Endothelial cell of umbilical vein (primary cell): ENCODE measurements at places on chromosomes 16 and 17. TPM values are rescaled to one million over a fixed set of nuclear protein-coding genes. Genes with fewer than 3 reads are reported as not detected.

- peak; percentile 98 for DNase-seq
Observed at GRCh38 chr16:68332411-68333121, 21.7 kb downstream of the PRMT7 start.

DNA sequence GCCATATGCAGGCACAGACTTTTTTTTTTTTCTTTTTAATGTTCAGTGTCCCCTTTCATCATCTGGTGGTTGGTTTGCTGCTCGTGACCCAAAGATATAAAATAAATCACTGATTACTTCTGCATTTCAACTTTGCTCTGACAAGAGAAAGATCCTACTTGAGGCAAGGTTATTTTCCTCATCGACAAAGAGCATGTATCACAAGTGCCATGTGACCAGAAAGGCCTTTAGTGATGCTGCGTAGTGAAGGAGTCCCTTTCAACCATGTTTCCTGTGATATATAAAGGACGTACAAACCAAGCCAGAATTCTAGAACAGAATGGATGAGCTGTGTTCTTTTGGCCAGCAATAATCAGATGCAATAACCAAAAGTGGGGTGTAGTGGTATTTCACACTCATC is 323.4 kb upstream of the PSMD7 start:
- DNase-seq: no peak

- DNase-seq: no peak
Observed at GRCh38 chr16:49441366-49441780, 67.8 kb downstream of the C16orf78 start.

DNA sequence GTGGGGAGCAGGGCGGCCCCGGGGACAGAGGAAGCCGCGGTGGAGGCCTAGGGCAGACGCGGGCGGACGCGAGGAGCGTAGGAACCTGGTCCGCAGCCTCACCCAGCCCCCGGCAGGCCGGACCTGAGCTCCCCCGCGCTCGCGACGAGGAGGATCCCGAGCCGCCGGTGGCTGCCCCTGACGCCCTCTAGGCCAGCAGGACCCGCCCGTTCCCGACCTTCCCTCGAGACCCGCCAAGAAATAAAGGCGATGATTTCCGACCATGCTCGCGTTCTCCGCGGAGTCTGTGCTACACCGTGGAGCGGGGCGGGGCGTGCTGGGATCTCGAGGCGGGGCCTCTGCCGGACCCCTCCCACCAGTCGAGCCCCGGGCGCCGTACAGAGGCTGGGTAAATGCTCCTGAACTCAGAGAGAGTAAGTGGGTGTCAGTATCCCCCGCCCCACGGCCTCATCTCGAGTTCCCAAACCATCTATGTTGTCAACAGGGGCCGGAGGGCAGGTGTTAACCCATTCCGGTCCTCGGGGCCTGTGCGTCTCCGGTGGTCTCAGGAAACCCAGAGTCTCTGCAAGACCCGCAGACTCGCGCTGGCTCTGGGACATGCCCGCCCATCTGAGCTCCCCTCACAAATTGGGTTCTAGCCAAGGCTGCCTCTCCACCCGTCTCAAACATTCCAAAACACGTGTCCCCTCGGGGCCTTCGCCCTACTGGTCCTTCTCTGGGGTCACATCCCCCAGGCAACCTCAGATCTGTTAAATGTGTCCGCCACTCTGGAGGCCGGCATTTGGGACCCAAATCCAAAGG is 13.7 kb downstream of the SYCE1L start:
- DNase-seq: peak; percentile 62

DNA sequence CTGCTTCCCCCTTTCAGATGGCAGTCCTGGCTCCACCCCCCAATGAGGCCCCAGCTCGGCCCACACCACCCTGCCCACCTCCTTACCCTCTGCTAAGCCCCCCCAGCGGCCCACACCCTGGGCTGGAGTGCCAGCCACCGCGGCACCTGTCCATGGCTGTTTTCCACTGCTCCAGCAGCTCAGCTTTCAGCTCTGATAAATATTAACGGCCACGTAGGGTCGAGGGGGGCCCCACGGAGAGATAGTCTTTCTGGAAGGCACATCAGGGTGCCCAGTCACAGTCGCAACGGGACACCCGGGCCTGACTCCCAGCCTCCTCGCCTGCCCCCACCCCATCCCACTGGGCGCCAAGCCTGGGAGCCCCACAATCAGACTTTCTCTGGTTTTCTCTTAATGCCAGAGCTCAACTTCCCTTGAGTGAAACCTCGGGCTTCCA is 46.5 kb upstream of the CIBAR2 start:
- DNase-seq: no peak

- peak; percentile 76 for DNase-seq
Observed at GRCh38 chr16:67244387-67245185, 2.7 kb downstream of the FHOD1 start.

DNA sequence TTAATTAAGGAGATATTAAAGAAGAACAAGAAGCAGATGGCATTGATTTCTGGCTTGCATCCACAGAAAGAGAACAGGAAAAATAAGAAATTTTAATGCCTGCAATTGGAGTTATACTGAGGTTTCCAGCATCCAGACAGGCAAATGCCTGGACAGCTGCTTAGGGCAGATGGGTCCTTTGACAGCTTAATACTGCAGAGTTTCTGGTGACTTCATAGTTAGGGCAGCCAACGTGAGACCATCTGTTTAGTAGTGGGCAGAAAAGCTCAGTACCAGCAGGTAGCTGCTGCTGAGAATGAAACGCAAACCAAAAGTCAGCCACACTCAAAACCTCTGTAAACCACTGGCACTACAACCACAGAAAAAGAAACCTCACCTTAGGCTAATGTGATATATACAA is 109.8 kb downstream of the CDK5R1 start:
- DNase-seq: no peak

- DNase-seq: no peak
Observed at GRCh38 chr17:3438368-3438767, 4.7 kb upstream of the OR1E2 start.

DNA sequence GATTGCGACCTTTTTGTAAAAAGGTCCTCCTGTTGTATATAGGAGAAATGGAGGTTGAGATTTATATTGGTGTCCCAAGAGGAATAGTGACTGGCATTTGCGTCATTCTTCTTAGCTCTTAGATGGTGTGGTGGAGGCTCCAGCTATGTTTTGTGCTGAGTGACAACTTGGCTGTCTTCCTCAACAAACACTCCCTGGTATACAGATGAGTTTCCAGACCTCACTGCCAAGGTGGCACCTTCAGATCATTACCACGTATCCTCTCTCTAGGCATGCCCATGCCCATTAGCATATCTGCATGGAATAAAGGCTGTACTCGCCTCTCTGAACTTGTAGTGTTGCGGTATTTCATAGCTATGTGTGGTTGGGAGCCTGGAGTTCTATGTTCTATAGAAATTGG is 120.0 kb downstream of the MAP2K4 start:
- DNase-seq: no peak

DNA sequence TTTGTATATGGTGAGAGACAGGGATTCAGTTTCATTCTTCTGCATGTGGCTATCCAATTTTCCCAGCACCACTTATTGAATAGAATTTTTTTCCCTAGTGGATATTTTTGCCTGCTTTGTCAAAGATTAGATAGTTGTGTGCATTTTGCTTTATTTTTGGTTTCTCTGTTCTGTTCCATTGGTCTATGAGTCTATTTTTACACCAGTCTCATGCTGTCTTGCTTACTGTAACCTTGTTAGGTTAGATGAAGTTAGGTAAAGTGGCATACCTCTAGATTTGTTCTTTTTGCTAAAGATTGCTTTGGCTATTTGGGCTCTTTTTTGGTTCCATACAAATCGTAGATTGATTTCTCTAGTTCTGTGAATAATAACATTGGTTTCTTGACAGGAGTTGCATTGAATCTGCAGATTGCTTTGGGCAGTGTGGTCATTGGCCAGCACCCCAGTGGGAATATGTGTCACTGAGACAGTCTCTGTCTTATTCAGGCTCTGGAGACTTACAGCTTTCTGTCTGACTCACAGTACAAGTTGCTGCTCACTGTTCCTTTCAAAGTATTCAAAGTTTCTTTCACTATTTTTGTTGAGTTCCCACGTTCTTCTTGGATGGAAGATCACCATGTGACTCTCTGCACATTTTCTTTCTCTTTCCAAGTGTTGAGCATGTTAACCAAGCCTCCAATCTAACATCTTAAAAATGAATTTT is 709.1 kb downstream of the CDH11 start:
- no peak for DNase-seq

GRCh38 chr17:2985318-2985717 is 78.1 kb downstream of the OR1D5 start:
- no peak for DNase-seq

GRCh38 chr17:81901167-81902022 is 643 bp upstream of the NPB start:
- no peak for DNase-seq

- DNase-seq: no peak
Observed at GRCh38 chr16:71373073-71373472, 14.6 kb downstream of the CALB2 start.

- DNase-seq: no peak
Observed at GRCh38 chr17:42541041-42541833, 5.2 kb downstream of the NAGLU start.

- no peak for DNase-seq
Observed at GRCh38 chr17:35467824-35468223, 19.3 kb upstream of the SLFN13 start.

DNA sequence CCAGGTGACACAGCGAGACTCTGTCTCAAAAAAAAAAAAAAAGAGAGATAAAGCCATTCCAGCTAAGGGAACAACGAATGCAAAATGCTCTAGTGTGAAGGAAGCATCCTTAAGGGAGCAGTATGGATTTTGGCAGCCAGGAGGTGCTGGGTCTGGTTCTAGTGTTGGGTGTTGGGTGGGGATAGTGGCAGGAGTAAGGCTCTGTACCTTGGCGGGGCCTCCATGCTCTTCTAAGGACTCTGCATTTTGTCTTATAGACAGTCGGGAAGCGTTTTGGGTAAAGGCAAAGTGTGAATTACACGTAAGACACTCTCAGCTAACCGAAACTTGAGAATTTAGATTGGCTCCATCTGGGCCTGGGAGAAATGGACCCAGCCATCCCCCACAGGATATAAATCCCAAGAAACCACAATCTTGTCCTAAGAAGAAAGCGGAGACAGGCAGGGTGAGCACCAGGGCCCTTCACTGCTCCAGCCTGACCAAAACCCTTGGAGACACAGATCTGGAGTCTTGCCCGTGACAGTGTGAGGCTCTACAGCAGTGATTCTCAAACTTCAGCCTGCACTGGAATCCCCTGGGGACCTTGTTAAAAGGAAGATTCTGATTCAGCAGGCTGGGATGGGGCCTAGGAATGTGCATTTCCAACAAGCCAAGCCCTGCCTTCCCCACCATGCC is 33.1 kb upstream of the PHB1 start:
- no peak for DNase-seq

DNA sequence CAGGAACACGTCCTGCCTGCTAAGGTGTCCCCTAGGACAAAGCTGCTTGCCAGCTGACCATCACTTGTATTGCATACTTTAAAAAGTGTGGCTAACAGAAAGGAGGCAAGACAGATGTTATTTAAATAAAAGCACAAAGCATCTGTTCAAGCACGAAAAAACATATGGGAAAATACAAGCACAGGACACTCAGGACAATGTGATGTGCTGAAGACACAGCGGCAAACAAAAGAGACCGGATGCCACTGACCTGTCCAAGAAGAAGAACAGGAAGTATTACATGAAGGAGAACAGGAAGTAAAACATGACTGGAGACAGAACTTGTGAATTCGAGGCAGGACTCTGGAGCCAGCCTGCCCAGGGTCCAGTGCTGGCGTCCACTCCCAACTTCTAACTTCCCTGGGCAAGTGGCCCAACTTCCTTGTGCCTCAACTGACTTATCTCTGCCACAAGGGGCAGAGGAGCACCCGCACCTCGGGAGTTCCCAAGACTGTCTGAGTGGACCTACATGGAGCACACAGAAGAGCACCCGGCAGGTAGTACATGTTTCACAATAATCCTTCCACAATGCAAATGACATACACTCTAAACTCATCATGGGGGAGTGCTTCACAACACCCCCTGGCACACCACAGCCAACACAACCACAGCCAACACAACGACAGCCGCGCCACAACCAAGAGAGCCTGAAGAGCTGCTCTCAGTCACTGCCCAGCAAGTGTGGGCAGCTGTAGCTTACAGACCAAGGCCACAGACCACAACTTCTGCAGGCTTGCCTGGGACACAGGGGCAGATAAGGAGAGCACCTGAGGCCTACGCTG is 36.6 kb downstream of the ANKRD11 start:
- DNase-seq: peak; percentile 48

GRCh38 chr16:24518498-24518897 is 20.9 kb upstream of the RBBP6 start:
- DNase-seq: no peak

DNA sequence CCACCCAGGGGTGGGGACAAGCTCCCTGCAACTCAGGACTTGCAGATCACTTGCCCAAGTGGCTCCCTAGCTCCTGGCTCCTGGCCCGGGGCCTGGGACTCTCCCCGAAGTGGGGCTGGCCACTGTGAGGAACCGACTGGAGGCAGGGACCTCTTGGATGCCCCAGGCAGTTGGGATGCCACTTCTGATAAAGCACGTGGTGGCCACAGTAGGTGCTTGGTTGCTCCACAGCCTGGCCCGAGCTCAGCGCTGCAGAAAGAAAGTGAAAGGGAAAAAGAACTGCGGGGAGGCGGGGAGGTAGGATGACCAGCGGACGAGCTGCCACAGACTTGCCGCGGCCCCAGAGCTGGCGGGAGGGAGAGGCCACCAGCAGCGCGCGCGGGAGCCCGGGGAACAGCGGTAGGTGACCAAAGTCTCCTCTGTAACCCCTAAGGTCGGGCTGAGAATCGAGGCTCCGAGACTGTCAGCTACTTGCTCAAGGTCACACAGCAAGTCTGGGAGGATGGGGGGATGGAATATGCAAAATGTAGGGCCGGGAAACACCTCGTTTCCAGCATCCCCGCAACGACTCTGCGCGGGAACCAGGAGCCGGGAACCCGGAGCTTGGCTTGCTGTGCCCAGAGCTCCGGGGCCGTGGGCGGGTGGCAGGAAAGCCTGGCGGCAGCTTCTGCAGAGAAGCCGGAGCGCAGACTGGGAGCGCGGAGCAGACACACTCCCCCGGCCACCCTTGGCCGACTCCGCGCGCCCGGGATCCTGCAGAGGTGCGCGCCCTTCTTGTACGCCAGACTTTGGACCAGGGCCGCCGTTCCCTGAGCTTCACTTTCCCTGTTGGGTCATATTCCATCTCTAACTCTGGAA is 1.9 kb downstream of the CIITA start:
- no peak for DNase-seq

DNA sequence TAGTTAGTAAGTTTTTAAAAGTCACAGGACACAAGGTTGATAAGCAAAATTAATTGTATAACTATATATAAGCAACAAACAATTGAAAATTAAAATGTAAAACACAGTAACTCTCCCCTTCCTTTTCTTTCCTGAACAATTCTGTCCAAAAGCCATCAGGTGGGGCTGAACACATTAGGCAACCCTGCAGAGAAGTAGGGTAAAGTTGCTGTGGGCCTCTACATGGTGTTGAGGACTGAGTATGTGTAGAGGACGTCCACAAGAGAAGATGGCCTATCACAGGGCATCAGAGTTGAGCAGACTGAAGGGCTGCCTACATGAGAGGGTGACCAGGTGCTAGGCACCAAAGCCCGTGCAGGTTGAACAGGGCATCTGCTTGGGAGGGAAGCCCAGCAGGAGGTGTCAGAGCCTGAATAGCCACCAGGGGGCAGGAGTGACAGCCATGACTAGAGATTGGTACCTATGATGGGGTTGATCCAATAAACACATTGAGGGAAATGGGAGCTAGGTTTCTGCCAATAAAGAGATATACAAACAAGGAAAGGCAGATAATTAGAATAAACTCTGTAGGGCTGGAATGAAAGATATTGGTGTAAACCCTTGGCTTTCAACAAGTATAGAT is 415.1 kb downstream of the NPIPA8 start:
- no peak for DNase-seq

GRCh38 chr17:73875346-73875745 is 231.1 kb upstream of the SDK2 start:
- no peak for DNase-seq

TPSAB1 gene
- total RNA-seq: not detected in 2 replicates

KRTAP16-1 gene
- total RNA-seq: not detected in 2 replicates

SLC35G6 gene
- not detected in 2 replicates for total RNA-seq

PRSS21 gene
- not detected in 2 replicates for total RNA-seq

TAOK2 gene
- total RNA-seq: 112 and 114 TPM in 2 replicates
